ENCODE measurements at places on chromosomes 6 and 20. TPM values are rescaled to one million over a fixed set of nuclear protein-coding genes. Genes with fewer than 3 reads are reported as not detected.

The FGD2 gene
- not detected for total RNA-seq

The GSTA2 gene
- not detected for total RNA-seq

The C6orf47 gene
- total RNA-seq: 18.7 TPM

The COL10A1 gene
- not detected for total RNA-seq

The OR2H1 gene
- not detected for total RNA-seq

The DOK5 gene
- total RNA-seq: 20.3 TPM

The SAPCD1 gene
- 0.78 TPM for total RNA-seq

The TRIM10 gene
- not detected for total RNA-seq

The FAM83B gene
- 0.04 TPM for total RNA-seq

The VSX1 gene
- total RNA-seq: not detected

The RXRB gene
- total RNA-seq: 23.6 TPM

The MYCT1 gene
- 148 TPM for total RNA-seq

The TXLNB gene
- 0.21 TPM for total RNA-seq

The LRRC73 gene
- 0.14 TPM for total RNA-seq

The RNF114 gene
- total RNA-seq: 33.2 TPM

All from pulmonary artery endothelial cell (primary cell).